ENCODE measurements at places on chromosomes 16 and 17. TPM values are rescaled to one million over a fixed set of nuclear protein-coding genes. Genes with fewer than 3 reads are reported as not detected.

The ASGR2 gene
- not detected for total RNA-seq

The MT1M gene
- 4.2 TPM for total RNA-seq

The MPO gene
- total RNA-seq = under 0.01 TPM

The FKBP10 gene
- 243 TPM for total RNA-seq

The STAC2 gene
- not detected for total RNA-seq

The VMP1 gene
- 87.3 TPM for total RNA-seq

The C17orf78 gene
- not detected for total RNA-seq

The TUBD1 gene
- total RNA-seq = 12.3 TPM

The JUP gene
- total RNA-seq = 361 TPM

The OR3A1 gene
- not detected for total RNA-seq

The CCR7 gene
- total RNA-seq = 0.16 TPM

The LHX1 gene
- total RNA-seq = not detected

The LITAFD gene
- not detected for total RNA-seq

The GFAP gene
- not detected for total RNA-seq

The ZP2 gene
- total RNA-seq = not detected

The RAD51D gene
- total RNA-seq = 9.3 TPM

The OTOP2 gene
- not detected for total RNA-seq

The AFMID gene
- 32.6 TPM for total RNA-seq

All from bladder microvascular endothelial cell (primary cell).